ENCODE measurements at places on chromosomes 6 and 20.

- no peak for DNase-seq
Measured at GRCh38 chr6:133788556-133788955, 100.4 kb upstream of the TCF21 start.

DNA sequence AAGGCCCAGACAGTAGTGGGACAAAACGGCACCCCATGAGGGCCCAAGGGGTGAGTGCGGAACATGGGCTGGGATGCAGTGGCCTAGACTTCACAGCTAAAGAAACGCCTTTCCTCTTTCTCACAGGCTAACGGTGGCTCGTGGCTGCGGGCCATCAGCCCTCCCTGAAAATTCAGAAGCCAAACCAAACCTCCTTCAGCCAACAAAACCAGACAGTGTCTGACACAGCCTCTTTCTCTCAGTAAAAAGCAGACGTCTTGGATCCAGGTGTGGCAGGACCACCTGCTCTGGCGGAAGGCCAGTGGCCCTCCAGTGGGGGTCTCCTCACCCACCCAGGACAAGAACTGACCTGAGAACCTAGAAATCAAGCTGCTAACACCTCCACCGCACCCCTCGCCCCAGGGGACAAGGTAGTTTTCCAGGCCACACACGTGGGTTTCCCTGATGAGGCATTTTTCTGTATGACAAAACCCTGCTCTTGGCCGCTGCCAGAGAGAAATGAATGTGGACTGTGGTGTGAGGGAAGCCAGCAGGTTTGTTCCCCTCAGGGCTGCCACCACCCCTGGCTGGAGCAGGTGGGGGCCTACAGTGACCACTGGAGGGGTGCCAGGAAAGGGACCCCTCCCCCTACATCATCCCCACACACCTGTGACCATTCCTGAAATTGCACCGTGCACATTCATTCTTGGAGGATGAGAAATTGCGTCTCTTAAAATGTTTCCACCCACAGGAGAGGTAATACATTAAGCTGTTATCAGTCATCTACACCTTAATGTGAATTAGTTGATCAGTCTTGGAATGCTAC is 76.8 kb upstream of the PIM1 start:
- no peak for DNase-seq

GRCh38 chr20:50379049-50379990 is 130.9 kb upstream of the PTPN1 start:
- no peak for DNase-seq

DNA sequence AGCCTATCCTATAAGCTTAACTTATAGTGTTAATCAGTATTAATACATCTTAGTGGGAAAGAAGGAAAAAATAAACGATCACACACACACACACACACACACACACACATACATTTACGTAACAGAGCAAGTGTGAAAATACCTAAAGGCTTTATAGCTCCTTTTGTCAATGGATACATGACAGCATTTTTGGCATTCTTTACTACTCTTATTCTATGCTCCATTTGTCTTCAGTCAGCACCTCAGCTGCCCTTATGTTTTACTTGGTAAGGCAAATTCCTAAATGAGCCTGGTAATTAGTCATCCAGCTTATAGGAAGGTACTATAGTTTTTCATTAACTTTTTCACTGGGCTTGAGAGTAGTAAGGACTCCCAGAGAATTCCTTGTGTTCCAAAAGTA is 25.1 kb upstream of the SLC17A3 start:
- DNase-seq = no peak

DNA sequence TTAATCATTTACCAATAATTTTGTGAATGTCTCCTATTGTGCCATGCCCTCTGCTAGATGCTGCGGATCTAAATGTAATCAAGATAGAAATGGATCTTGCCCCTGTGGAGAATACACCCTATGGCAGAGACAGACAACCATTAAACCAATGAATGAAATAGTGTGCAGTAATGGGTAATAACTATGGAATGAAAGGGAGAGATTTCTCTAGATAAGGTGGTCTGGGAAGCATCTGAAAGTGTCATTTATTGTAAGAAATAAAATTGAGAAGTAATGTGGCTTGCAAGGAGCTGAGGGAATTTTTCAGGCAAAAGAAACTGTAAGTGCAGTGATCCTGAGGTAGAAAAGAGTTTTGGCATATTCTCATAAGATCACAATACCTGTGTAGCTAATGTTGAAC is 430.0 kb downstream of the LMBRD1 start:
- no peak for DNase-seq

- DNase-seq = no peak
Measured at GRCh38 chr6:90835596-90836212, 248.8 kb upstream of the MAP3K7 start.

GRCh38 chr6:112113918-112114317 is 26.5 kb downstream of the FAM229B start:
- DNase-seq = no peak

GRCh38 chr20:6764619-6765018 is 2.9 kb upstream of the BMP2 start:
- no peak for DNase-seq

GRCh38 chr20:36207602-36208001 is 28.7 kb upstream of the AAR2 start:
- DNase-seq = no peak

GRCh38 chr6:126788861-126789365 is 329.6 kb upstream of the RSPO3 start:
- no peak for DNase-seq

DNA sequence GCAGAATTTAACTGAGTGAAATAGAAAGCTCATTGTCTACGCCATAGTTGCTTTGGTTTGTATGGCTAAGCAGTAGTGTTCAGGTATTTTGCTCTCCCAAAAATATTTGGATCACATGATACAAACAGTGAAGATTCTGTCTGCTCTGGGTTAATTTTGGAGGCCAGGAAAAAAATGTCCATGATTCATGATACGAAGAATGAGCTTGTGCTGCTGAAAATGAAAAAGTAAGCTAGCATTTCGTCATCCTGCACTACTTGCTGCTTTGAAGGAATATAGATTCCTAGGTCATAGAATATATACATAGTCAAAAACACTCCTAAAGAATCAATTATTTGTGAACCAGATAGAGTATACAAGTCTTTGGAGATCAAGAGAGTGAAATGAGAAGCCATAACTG is 8.3 kb downstream of the WRNIP1 start:
- DNase-seq = no peak

DNA sequence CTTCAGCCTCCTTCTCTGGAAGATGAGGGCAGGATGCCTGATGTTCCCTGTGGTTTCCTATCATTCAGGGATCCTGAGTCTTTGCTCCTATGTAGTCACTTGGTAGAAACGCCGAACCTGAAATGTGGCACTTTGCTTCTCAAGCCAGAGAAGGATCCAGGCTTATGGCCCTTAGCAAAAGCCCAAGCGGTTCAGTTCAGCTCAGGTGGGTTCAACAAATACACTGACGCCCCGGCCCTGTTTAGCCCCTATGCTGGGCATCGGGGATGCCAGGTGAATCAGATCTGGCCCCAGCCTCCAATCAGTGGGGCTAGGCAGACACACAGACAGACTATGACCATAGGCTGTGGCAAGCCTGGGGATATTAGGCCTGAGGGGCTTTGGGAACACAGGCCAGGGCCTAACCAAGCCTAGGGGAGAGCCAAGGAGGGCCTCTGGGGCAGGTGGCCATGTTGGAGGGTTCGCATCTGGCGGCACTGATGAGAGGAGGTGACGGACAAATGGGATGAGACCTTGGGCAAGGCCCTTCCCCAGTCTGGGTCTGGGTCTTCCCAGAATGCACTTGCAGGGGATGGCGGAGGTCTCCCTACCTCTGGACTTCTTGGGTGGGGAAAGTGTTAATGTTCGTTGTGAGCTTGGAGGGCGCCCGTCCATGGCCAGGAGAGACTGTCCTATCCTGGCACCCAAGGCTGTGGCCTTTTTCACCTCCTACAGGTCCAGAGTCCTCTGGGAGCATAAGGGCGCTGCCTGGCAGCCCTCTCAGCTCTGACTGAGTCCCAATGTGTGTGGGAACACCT is 17.6 kb upstream of the SRC start:
- DNase-seq = no peak

DNA sequence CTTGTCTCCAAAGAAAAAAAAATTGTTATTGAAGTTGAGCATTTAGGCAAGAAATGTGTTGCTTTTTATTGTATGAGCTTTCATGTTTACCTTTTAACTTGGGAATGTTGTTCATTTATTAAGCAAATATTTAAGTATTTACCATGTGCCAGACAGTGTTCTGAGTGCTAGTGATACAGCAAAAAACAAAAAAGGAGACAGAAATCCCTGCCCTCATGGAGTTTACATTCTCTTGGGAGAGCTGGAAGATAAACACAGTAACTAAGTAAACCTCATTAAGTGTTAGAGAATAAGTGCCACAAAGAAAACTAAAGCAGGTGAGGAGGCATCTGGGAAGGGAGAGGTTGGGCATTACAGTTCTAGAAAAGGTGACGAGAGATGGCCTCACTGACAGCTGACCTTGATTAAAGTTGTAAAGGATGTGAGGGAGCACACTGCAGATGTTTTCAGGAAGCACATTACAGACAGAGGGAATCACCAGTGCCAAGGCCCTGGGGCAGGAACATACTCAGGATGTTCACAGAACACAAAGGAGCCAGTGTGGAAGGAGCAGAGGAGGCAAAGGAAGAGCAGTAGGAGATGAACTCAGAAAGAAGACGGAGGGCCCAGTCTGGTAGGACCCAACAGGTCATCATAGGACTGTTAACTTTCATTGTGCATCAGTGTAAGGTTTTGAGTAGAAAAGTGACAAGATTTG is 33.5 kb downstream of the XRN2 start:
- no peak for DNase-seq

DNA sequence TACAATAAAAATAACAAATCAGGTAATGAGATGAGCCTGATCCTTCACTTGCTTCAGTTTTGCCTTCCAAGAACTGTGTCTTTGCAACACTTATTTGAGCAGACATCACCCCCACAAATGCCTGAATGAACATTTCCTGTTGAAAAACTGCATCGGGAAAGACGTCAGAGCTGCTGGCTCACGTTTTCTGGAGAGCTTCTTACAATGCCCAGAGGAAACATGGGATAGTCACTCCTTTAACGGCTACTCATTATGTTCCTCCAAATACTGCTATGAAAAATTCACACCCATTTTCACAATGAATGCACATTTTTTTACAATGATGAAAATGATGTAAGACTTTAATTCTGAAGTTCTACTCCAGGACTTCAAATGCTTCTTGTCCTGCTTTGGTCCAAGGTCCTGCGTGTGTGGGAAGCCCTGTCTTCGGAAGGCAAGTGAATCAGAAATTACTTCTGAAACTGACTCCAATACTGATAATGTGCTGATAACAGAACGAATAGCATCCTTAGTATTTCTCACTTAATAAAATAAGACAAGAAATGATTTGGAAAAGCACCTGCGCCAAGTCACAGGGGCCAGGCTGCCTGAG is 238.0 kb downstream of the ANKRD60 start:
- DNase-seq = no peak

DNA sequence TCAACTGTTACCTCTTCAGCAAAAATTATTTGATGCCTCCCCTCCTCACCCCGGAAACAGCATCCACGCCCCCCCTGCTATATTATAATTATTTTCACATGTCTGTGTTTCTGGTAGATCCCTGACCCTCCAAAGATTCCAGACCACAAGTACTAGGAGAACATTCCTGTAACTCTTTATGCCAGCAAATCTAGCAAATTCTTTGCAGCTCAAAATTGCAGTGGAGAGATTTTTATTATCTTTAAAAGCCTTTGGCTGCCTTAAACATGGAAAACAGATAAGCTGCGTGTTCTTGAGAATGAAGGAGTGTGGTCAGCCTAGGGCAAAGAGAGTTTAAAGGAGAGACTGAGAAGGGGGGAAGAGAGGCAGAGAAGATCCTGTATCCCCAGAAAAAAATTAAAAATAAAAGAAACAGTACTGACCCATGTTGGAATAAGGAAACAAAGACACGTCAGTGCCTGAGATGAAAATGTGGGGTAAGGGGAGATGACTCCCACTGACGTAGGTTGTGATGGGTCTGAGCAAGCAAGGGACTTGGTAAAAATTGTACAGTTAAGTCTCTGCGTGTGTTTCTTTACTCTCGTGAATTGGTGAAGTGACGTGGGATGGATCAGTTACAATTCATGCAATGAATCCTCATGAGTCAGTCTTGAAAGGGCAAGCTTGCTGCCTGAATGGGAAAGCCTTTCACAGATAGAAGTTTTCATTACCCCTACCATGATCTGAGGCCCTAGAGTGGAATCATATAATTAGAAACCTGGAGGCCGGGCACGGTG is 8.3 kb downstream of the ID4 start:
- no peak for DNase-seq

GRCh38 chr20:39897781-39898466 is 791.1 kb downstream of the MAFB start:
- no peak for DNase-seq

DNA sequence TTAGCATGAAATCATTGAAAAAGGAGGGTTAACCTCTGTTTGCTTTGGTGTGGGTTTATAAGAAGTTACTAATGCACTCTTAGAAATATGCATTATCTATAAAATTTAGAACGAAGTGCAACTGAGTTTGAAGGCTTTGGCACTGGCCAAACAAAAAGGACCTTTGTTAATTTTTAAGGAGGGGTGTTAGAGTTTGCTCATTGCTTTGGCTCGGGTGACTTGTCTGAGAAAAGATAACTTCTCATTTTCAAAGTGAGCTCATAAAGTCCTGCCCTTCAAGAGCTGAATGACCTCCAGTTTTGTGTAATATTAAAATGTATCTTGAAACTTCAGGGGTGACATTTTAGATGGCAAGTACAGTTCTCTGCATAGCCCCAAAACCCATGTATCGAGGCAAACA is 25.9 kb downstream of the NEDD9 start:
- DNase-seq = no peak

DNA sequence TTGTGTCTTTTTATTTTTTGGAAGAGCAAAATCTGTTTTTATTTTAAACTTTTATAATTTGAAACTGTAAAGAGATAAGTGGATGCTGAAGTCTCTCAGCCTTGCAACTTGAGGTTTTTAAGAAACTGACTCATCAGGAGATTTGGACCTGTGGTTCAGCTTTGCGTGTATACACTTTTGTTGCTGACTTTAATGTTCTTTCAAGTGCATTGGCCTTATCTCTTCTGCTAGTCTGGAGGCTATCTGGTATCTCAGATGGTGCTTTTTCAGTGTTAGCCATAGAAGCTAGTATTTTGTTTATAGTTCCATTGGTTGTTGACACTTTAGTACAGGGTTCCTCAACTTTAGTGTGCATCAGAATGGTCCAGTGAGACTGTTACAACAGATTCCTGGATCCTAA is 504.0 kb upstream of the SPTLC3 start:
- no peak for DNase-seq

- no peak for DNase-seq
Measured at GRCh38 chr20:11120431-11120830, 446.6 kb upstream of the JAG1 start.

DNA sequence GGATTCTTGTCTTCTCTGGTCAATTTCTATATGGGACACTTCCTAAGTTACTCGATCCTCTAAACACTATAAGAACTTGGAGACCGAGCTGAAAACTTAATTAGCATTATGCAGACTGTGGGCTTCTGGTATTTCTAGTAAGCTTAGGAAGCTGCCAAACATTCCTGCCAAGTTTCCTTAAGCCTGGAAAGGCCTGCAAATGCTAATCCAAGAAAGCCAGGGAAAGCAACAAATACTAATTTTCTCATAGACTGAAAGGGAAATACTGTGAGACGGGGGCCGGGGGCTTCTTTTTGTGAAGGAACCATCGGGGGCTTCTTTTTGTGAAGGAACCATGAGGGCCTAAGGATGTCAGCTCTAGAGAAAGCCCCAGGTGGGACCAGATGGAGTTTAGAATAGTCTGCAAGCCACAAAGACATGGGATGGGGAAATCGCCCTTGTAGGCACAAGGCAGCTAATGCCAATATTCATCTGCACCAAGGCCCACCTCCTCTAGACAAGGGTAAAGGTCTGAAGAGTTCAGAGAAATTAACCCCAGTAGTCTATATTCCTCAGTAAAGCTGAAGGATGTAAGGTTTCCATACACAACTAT is 332.4 kb upstream of the PRDM1 start:
- DNase-seq = no peak

GRCh38 chr6:26183237-26183580 is 96.0 kb downstream of the HFE start:
- no peak for DNase-seq
